ENCODE measurements at places on chromosomes 6 and 20.

DNA sequence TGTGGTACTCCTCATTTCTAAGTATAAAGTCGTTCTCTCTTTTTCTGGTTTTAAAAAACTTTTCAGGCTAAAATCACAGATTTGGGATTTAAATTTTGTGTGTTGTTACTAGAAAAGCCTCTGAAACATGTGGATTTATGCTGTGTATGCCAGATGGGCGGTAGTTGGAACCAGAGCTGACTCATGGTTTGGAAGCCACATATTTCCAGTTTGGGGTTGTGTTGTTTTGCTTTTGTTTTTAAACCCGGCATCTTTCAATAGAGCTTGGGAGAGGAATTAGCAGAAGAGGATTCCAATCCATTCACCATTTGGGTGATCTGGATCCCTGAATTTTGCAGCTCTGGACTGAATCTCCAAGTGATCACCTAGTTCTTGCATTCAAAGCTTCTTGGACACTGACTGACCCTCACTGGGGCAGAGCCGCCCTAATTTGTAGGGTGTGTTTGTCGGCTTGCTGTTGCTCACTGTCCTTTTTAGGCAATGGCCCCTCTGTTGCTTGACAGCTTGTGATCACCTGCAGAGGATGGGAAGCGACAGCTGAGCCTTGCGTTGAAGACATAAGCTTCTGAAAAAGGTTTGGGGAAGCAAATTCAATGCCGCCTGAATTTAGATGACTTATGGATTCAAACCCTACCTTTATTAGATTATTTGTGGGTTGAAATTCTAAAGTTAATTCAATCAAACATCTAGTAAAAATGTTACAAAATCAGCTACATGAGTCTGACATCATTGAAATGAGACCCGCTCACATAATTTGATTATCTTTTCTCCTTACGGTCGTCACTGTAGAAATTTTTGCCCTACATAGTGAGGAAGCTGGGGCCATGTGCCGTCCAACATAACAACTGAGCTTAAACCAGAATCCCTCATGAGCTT lies 79.9 kb upstream of the CD83 start:
- DNase-seq = no peak

DNA sequence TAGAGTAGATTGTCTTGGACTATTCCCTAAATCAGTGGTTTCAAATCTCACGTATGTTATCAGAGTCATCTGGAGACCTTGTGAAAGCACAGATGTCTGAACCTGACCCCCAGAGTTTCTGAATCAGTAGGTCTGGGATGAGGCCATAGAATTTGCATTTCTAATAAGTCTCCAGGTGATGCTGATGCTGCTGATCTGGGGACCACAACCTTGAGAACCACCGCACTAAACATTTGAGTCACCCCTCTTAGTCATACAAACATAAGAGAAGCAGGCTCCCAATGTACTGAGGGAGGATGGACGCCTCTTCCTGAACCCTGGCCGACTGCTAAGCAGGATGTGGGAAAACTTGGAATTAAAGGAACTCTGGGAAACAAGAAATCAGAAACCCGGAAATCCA lies 187.8 kb upstream of the PRDM1 start:
- DNase-seq = no peak

GRCh38 chr20:57874141-57874540 lies 164.3 kb upstream of the PMEPA1 start:
- DNase-seq = no peak

DNA sequence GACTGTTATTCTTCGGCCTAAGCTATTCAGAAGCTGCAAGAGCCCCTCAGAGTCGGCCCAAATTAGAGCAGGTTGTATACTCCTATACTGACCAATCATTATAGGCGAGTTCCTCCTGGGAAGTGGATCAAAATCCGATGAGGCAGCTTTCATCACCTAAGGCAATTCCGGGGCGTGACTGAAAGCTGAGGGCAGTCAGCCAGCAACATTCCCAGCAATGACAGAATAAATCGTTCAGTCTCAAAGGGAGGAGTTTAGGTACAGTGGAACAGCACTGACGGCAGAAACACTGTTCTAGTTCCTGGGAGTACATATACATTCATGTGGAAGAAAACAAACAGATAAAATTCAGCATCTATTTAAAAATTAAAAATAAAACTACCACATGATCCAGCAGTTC lies 10.8 kb downstream of the HLA-DQB2 start:
- DNase-seq = no peak

GRCh38 chr6:159996626-159997497 lies 28.0 kb downstream of the IGF2R start:
- DNase-seq = no peak

DNA sequence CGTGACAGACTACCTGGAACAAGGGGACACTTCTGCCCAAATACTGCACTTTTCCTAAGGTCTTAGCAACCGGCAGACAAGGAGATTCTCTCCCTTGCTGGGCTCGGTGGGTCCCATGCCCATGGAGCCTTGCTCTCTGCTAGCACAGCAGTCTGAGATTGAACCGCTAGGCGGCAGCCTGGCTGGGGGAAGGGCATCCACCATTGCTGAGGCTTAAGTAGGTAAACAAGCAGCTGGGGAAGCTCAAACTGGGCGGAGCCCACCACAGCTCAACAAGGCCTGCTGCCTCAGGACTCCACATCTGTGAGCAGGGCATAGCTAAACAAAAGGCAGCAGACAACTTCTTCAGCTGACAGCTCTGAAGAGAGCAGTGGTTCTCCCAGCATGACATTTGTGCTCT lies 87.8 kb upstream of the ASCC3 start:
- no peak for DNase-seq

GRCh38 chr20:6756693-6757595 lies 10.5 kb upstream of the BMP2 start:
- DNase-seq = no peak

GRCh38 chr6:125004198-125004597 lies 42.0 kb downstream of the RNF217 start:
- no peak for DNase-seq

Measured in stimulated activated CD4-positive, alpha-beta T cell treated with anti-CD3 and anti-CD28 coated beads, Interleukin-4, amount 100 ng/mL, for 4 hours (primary cell).